ENCODE measurements at places on chromosomes 12 and 14. TPM values are rescaled to one million over a fixed set of nuclear protein-coding genes. Genes with fewer than 3 reads are reported as not detected.

GRCh38 chr14:69231486-69231885 lies 28.5 kb upstream of the GALNT16 start:
- no peak for DNase-seq

GLT8D2 gene
- total RNA-seq: 0.80 TPM

DNA sequence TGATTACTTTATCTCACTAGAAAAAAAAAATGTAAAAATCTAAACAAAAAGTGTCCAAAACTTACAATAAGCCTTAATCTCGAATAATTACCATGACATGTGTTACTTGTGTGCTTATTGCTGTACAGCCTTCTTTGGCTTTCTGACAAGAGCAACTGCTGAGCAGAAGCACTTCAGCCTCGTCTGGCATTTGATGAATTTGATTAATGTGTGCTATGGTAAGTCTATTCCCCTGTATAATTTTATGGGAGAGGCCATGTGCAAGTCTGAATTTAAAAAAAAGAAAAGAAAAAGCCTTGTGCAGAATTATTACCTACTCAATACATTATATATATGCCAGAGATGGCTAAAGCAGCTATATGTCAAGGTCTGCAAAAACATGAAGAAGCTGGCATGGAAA lies 113.9 kb downstream of the AEBP2 start:
- no peak for DNase-seq

GRCh38 chr12:57717131-57717530 lies 21.4 kb downstream of the AGAP2 start:
- DNase-seq: no peak

DNA sequence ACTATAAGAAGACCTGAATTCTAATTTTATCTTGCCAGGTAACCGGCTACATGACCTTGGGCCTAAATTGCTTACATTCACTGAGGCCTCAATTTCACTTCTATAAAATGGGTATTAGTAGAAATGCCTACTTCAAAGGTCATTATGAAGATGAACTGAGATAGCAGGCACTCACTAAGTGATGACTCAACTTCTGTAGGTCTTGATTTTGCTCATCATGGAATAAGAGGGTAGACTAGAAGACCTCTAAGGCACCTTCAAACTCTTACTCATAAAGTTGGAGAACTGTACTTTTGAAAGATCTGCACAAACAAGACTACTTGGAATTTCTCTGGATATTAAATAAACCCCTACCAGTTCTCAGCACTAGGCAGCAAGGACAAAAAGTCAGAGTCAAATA lies 39.3 kb upstream of the FRMD6 start:
- DNase-seq: no peak

USP44 gene
- 13.3 TPM for total RNA-seq

GRCh38 chr14:75884198-75884611 lies 97.6 kb downstream of the TGFB3 start:
- DNase-seq: no peak

DAO gene
- not detected for total RNA-seq

GRCh38 chr14:55454264-55455002 lies 14.0 kb upstream of the TBPL2 start:
- DNase-seq: no peak

TEX22 gene
- total RNA-seq: 3.5 TPM

BEGAIN gene
- total RNA-seq: 0.58 TPM

SIX6 gene
- not detected for total RNA-seq

GRCh38 chr14:36600431-36600830 lies 18.0 kb upstream of the NKX2-8 start:
- no peak for DNase-seq

GRCh38 chr12:122080149-122081082 lies 1.9 kb downstream of the MLXIP start:
- DNase-seq: no peak

- no peak for DNase-seq
These were observed 137.1 kb downstream of the BRMS1L start for GRCh38 chr14:35963209-35963608.

POTEM gene
- total RNA-seq: not detected

HCAR1 gene
- 0.62 TPM for total RNA-seq

DNA sequence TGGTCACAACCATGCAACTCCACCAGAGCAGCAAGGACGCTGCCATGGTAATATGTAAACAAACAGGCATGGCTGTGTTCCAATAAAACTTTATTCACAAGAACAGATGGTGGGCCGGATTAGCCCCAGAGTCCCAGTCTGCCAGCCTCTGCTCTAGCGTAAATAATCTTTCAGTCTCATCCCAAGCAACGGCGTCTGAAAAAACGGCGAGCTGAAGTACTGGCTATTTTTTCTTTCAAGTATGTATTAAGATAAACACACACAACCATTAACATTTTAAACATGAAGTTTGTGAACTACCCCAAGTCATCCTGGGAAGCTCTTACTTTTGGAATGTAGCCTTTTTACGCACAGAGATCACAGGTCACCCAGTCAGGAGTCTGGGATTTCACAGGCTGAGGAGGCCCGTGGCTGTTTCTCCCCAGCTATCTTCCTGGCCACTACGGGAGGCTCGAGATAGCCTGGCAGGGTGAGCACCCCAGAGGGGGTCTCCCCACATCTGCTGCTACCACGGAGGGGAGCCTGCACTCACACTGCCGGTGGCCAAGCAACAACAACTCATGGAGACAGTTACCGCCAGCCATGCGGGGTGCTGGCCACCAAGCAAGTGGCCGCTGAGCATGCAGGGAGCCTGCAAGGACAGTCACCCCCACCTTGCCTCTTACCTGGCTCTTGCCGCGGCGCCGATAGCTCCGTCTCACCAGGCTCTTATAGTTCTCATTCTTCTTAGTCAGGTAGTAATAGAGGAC lies 124.6 kb downstream of the RFLNA start:
- no peak for DNase-seq

DNA sequence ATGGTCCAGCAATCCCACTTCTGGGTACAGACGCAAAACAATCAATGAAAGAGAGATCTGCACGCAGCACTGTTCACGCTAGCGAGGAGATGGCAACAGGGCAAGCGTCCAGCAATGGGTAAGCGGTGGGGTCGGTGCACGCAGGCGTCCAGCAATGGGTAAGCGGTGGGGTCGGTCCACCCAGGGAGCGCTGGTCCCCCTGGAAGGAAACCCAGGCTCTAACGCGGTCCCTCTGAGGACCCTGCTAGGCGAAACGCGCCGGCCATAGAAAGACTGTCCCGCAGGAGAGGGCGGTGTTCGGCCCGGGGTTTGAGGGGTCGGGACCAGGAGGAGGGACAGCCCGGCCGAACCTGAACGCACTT lies 618 bp upstream of the PGAM5 start:
- DNase-seq: peak; percentile 19

CARMIL3 gene
- total RNA-seq: 4.9 TPM

DNA sequence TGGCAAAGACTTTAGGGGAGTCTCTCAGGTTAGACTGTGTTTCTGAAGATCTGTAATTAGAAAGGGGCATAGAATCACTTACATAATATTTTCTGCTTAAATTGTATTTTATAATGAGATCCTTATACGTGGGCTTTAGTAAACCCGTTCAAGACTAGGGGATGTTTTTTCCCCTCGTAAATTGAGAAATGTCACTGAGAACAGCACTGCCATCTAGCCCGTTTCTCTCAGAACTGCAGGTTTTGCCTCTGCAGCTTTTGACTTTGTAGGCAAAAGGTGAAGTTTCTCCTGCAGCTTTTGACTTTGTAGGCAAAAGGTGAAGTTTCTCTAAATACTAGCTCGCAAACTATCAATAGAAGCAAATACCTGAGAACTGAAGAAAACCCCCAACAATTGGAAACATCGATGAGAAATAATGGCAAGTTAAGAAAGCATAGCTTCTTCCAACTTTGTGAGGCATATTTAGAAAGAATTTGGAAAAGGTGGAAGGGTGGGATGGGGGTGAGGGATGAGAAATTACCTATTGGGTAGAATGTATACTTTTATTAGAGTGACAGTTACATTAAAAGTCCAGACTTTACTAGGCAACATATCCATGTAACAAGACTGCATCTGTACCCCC lies 9.9 kb upstream of the ASPG start:
- no peak for DNase-seq

DNA sequence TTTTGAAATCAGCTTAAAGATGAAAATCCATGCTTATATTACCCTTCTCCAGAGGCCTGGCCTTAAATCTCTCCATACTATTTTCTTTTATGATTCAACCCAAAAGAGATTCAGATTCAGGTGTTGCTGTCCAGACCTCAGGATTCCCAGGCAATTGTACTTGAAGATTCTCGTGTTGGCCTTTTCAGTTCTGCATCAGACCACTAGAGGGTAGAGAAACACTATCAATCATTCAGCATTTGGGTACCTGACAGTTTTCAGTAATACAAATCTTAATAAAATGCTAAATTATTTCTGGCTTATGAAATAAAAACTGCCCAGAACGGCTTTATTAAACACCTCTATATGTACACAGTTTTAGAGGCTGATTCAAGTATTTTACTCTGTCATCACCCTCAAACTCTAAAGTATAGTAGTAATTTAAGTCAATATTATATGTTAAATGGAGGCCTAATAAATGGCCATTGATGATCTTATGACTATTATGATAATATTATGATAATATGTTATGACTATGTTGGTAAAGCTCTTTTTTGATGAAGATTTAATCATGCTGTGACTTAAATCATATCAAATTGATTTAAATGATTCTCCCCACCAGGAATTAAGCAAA lies 301.1 kb downstream of the DUSP6 start:
- DNase-seq: no peak

SPIC gene
- not detected for total RNA-seq

MIA2 gene
- total RNA-seq: 34.7 TPM
